ENCODE measurements at places on chromosomes 6 and 20.

DNA sequence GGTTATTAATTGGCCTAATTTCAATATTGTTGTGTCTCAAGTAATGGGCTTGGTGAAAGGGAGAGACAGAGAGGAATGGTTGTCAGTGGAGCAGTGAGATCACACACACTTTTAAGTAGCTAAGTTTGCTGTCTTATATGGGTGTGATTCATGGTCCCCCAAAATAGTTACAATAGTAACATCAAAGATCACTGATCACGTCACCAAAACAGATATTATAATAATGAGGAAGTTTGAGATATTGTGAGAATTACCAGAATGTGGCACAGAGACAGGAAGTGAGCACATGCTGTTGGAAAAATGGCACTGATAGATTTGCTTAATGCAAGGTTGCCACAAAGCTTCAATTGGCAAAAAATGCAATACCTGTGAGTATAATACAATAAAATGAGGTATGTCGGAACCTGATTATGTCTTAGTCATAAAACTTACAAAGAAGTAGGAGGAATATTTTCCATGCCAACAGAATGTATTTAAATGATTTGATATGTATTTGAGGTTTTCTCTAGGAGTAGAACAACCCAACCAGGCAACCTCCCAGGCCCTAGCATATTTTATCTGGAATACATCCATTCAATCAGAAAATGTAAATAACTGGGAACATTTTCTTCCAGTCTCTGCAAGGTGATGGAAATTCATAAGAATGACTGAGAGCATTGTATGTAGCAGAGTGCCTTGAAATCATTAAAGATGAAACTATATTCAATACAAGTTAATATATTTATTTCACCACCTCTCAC, 167.8 kb downstream of the CARMIL1 start:
- DNase-seq, result no peak

DNA sequence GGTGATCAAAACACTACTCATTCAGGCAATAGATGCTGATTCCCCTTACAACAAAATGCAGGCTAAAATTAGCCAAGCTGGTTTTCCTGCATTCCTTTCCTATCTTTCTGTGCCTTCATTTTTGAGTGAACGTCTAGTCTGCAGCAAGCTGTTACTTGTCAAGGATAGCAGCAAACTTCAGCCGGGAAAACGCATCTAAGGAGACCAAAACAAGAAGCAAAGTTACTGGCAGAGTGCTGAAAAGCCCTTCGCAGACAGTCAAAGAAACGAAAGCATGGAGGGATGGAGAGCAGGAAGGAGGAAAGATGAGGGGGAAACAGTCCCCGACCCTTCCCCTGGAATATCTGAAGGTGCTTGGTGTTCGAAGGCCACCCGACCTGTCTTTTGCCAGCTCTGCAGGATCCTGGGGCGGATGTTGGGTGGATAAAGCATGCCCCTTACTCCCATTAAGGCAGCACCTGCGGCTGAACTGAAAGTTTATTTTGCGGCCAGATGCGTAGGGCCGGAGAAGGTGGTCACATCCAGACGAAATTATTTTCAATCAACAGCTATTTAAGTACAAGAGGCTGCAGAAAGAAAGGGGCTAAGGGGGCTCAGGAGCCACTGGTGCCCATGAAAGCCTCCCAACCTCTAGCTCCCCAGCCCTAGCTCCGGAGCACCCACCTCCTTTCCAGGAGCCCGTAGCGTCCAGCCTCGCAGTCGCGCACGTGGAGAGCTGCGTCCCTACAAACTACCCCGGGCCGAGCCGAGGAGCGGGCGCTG, 538 bp downstream of the FERMT1 start:
- peak; percentile 51 for DNase-seq

DNA sequence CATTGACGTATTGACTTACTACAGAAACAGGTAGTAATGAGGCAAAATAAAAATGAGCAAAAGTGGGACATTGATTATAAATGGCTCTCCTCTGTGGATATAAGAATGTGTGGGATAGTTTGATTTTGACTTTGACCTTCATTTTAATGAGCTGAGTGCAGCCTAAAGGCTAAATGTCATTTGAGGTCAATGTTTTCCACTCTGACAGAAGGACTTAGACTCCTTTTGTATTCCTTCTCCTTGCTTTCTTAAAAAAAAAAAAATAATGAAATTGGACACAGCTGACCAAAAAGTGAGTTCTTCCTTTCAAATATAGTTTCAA, 68.6 kb downstream of the MTFR2 start:
- no peak for DNase-seq

- no peak for DNase-seq
These were observed 38.3 kb downstream of the FAM120B start for GRCh38 chr6:170344631-170345576.

- peak; percentile 12 for DNase-seq
These were observed 243.4 kb downstream of the TRDN start for GRCh38 chr6:123393331-123393730.

GRCh38 chr6:148151896-148152643, 190.6 kb upstream of the SASH1 start:
- no peak for DNase-seq

DNA sequence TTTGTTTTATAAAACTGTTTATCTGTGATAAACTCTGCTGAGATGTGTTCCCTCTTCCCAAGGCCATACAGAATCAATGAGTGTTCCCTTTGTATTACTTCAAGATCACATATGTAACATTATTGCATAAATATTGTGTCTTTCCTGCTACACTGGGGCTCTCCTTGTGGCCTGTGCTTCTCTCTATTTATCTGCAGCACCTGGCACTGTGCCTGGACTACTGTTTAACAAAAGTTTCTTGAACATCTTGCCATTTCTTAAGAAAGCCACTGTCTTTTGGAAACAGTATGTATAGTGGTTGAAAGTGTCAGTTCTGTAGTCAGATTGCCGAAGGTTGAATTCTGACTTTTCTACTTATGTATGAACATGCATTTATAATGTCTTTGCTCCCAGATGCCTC, 169.0 kb upstream of the SCGN start:
- no peak for DNase-seq

- DNase-seq, result no peak
These were observed 72.9 kb upstream of the SCP2D1 start for GRCh38 chr20:18740726-18741125.

DNA sequence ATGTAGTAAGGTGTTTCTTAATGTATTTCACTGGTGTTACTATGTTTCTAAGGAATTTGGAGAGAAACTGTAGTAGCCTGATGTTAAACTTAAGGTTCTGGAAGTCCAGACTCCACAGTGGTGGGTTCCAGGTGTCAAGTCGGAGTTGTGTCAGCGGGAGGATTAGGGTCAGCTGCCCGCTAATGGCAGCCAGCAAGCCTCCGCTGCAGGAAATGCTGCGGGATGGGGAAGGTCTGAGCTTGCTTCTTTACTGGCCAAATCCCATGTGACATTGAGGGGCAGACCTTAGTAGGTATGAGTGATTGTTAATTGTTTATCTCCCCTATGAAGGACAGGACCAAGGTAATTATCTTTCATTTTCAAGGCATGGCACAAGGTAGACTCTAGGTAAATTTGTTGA, 3.7 kb upstream of the ARID1B start:
- DNase-seq, result no peak

GRCh38 chr6:157079277-157079676, 244.0 kb downstream of the TMEM242 start:
- DNase-seq, result no peak

DNA sequence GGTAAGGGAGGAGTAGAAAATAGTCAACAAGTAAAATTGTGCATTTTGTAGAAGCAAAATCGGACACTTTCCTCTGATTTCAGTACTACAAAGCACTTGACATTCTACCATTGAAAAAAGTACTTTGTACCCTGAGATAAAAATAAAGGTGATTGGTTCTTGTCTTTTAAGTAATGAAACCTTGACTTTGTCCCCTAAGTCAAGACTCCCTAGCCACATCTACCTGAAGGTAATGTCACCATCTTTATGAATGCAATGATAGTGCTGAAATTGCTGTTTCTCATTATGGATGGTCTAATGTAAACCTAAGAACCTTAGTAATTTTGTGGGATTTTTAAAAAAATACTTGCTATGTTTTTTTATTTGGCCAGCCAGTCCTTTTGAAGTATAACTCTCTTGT, 2.4 kb upstream of the MAN1A1 start:
- no peak for DNase-seq

DNA sequence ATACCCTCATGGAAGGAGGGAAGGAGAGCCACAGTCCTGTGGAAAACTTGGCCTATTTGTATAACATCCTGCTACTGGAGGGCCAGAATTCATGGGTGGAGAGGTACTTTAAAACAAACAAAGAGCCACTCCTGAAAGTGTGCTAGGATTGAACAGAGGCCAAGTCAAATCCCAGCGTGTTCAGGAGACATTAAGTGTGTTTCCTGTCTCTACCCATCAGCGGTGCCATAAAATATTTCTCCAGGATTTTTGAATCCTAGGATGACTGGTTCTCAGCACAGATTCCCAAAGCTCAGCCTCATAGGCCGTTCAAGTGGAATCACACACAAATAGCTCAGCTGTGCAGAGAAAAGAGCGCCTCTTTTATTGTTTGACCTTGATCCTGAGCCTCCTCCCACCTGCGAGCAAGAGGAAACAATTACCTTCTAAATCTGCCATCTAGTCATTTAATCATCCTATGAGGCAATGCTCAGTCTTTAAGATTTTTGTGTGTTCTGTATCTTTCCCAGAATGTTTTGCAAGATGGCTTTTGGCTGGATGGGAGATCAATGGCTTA, 31.8 kb upstream of the RALGAPA2 start:
- DNase-seq, result no peak

GRCh38 chr6:18263418-18264218, 712 bp downstream of the DEK start:
- DNase-seq, result no peak

- no peak for DNase-seq
These were observed 79.7 kb upstream of the MYLIP start for GRCh38 chr6:16049168-16049567.

GRCh38 chr20:25402583-25402982, 4.9 kb upstream of the GINS1 start:
- no peak for DNase-seq

DNA sequence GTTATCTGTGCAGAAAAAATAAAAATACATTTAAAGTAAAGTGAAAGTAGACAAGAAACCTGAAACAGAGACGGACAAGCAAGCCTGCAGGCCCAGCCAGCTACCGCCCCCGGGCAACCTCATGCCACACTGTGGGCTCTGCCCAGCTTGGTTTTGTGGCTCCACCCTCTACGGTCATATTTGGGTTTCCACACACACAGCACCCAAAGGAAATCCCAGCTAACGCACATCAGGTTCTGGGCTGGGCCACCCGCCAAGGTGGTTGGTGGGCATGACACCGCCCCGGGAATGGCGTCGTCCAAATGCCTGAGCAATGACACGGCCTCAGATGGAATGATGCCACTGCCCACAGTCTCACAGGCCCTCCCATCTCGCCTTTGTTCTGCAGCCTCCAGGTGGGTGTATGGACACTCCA, 22.9 kb downstream of the FAM110A start:
- no peak for DNase-seq

DNA sequence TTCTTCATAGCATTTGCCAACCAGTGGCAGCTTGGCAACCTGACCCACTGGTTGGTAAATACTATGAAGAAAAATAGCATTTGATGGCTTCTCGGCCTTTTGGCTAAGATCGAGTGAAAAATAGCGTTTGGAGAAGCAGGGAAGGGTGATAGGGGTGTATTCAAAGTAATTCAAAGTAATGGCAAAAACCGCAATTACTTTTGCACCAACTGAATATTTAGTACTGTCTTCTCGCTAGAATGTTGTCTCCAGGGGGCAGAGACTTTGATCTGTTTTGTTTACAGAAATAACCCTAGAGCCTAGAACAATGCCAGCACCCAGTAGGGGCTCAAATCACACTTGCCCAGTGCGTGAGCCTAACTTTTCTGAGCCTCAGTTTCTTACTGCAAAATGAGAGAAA, 106.1 kb downstream of the CDC5L start:
- no peak for DNase-seq

GRCh38 chr6:133815313-133815712, 73.6 kb upstream of the TCF21 start:
- no peak for DNase-seq

DNA sequence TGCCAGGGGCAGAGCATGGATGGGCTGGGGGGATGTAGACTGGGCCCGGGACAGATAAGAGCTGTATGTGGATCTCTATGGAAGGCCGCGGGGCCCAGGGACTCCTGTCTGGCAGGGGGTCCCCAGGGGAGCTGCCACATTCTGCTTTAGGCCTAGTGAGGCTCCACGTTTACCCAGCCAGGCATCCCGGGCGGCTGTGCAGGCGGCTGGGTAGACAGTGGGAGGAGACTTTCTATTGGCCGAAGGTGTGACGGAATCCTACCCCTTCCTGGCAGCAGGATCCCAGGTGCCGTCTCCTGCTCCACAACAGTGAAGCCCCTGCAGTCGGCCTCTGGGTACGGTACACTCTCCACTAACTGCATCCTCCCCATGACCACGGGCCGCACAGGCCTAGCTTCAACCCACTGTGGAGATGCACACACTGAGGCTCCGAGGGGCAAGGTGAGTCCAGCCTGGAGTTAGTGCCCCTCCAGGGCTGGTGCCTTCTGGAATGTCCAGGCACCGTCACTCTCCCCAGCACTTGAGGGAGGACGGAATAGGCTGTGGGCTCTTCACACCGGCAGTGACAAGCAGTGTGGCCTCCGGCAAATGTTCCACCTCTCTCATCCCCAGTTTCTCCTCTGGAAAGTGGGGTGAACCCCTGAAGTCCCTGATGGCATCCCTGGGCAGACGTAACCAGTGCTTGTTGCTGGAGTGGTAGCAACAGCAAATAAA, 36.8 kb upstream of the ZBP1 start:
- no peak for DNase-seq

DNA sequence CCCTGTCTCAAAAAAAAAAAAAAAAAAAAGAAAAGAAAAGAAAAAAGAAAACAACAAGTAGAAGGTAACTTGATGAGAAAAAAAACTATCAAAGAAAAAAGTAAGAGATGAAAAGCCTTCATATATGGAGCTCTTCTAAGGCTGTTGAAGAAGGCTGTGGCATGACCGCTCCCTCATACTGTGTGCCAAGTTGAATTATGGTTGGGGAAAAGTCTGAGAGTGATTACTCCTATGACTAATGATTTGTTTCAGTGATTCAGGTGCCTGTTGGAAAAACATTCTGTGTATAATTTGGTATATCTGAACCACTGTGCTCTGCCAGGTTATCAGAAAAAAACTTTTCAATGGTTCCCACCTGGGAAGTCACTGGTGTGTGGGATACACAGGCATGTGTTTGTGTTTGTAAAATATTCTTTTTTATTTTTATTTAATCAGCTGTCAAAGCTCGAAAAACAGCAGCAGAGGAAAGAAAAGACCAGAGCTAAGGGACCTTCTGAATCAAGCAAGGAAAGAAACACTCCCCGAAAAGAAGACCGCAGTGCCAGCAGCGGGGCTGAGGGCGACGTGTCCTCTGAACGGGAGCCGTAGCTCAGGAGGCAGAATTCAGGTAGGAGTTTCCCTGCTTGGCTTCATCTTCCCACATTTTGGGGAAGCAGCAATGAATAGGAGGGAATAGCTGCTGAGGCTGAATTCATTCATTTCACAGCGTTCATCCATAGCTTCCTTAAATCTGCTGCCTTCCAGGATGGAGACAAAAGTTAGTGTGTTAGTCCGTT, 69.7 kb upstream of the SCP2D1 start:
- no peak for DNase-seq

DNA sequence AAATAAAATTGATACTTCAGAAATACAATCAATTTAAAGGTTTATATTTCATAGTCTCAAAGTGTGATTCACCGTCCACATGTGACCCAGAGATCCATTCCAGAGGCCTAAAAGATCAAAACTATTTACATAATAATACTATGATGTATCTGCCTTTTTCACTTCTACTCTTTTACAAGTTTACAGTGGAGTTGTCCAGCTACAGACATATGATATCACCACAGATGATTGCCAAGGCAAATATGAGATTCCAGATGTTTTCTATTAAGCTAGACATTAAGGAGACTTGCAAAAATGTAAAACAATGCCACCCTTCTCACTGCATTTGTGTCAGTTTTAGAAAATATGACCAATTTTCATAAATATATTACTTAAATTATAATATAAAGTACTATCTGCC, 443.7 kb downstream of the GJA1 start:
- DNase-seq, result no peak
